Stimulated activated CD4-positive, alpha-beta T cell treated with anti-CD3 and anti-CD28 coated beads, Interleukin-1b, Interleukin-23, amount 100 ng/mL, for 1 hour (primary cell): ENCODE measurements at places on chromosomes 7 and 10.

GRCh38 chr10:124200011-124200410, 106.6 kb upstream of the CHST15 start:
- no peak for DNase-seq

GRCh38 chr7:155972651-155973390, 160.6 kb upstream of the SHH start:
- no peak for DNase-seq

DNA sequence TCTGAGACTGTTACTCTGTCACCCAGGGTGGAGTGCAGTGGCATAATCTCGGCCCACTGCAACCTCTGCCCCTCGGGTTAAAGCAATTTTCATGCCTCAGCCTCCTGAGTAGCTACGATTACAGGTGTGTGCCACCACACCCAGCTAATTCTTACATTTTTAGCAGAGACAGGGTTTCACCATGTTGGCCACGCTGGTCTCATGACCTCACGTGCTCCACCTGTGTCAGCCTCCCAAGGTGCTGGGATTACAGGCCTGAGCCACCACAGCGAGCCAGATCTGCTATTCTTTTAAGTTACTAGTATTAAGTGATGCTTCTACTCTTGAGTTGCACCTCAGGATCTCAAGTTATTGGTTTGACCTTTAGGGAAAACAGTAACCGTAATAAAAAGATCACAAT, 23.0 kb upstream of the KMT2E start:
- no peak for DNase-seq

- no peak for DNase-seq
Measured at GRCh38 chr7:150829426-150829825, 22.9 kb upstream of the AOC1 start.

DNA sequence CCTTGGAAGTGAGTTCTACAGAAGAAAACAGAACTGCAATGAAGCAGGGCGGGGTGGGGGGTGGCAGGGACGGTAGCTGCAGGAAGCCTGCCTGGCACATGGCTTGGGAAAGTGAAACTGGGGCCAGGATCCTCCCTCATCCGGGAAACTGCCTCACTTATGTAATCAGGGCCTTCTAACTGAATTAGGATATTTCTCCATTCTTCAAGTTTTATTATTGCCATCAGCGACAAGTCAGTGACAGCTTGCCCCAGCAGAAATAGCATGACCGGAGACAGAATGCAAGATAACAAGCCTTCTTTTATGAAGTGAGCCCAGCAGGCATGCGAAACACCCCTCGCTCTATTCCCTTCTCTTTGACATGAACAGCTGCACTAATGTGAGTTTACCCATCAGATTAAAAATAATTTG, 77.5 kb upstream of the CACUL1 start:
- DNase-seq: no peak

DNA sequence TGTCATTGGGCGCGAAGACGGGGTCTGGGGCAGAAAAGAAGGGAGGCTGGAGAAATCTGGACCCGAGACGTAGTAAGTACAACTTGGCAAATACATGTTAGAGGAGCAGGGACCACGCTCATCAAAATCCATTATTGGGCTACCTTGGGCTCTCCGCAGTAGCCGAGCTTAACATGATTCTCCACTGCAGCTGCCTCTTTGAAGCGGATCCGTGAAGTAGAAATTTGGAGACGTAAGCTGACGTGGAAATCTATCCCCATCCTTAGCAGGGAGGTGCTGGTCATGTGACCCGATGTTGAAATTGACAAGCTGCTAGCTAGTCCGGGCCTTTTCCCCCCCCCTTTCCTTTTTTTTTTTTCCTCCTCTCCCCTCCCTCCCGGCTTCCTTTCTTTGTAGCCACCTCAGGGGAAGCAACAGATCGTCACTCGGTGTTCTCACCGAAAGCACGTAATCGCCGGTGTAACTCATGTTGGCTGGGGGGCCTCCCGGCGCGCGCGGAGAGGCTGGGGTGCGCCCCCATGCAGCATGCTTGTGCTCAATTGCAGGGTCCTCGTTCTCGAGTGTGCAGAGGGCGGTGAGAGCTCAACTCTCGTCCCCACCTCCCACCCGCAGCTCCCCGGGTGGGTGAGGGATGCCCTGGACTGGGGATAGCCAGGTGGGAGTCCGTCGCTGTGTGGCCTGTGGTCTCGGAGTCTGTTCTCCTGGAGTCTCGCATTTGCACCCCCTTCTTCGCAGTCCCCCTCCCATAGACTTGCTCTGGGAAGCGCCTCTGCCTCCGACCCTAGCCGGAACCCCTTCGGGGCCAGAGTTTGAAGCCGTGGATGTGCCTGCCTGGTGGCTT, at the start of gene HOXA11:
HOXA11 (minus strand) TSS at position 220 of the 841 bp plus-strand sequence; CDS start at position 132, 88 bp downstream.
- DNase-seq: no peak

DNA sequence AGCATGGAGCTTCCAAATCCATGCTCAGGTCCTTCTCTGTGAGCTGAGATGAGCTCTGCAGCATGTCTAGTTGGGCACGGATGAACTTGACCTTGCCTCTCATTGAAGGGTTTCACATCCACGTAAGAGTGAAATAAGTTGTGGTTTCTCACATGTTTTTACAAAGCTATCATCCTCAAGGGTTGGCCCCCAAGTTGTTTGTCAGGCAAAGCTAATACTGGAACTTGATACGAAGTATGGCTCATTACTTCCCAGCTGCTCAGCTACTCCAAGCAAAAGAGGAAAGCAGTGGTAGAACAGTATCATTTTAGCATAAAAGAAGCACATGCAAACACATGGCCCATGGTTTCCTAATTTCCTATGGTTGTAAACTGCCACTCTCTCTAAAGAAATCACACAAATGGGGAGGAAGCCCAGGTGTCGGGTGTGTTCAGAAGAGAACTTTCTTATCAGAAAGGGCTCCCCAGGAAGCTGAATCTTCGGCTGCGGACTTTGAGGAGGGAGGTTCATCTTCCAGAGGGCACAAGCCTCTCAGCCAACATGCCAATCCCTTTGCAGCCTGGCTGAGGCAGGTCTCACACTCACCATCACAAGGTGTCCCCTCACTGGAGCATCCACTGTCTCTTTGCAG, 45.3 kb downstream of the PDLIM1 start:
- no peak for DNase-seq

DNA sequence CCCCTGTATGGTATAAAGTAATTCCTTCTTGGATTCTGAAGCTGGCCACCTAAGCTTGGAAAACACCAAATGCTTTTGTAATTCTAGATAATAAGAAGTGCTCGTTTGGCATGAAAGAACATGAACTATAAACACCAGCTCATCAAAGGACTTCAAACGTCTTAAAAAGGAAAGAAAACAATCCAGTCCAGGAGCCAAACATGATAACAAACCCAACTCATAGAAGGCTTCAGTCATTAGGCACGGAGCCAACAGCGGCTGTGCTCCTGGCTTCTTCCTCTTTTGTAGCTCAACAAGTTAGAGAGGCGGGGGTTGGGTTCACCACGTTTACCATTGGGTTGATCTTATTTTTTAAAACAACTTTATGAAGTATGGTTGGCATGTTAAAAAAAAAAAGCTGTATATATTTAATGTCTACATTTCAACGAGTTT, 56.4 kb upstream of the ECHDC3 start:
- no peak for DNase-seq

DNA sequence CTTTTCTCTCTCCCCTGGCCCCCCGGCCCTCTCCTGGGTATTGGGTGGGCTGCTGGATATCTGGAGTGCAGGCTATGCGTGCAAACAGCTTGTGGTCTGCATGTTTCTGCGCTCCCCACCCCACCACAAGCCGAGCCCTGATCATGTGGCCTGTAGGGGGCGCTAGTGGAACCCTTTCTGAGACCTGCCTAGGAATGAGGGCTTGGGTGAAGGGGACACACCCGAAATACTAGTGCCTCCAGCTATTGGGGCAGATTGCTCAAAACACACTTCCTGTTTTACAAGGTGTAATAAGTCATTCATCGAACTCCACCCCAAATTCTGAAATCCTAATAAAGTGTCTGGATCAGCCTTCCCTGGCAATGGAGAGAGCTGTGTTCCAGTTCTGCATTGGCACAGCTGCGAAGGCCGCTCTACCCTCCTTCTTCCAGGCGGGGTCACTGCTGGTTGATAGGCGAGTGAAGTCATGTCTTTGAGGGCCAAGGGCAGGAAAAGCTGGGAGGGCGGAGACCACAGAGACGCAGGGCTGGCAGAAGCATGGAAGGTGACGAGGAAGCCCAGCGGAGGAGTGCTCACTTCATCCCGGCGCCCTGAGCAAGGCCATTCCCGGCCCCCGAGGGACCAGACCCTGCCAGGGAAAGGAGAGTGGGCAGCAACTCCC, 19.8 kb upstream of the PRRT4 start:
- no peak for DNase-seq

DNA sequence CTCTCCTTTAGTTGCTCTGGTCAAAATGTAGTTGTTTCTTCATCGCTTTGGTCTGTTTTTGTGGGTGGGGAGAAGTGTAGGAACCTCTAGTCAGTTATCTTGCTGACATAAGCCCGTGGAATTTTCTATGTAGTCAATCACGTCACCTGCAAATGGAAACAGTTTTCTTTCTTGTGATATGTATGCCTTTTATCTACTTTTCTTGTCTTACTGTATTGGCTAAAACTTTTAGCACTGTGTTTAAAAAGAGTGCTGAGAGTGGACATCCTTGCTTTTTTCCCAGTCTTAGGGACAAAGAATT, 42.3 kb downstream of the AKR1E2 start:
- DNase-seq: no peak

DNA sequence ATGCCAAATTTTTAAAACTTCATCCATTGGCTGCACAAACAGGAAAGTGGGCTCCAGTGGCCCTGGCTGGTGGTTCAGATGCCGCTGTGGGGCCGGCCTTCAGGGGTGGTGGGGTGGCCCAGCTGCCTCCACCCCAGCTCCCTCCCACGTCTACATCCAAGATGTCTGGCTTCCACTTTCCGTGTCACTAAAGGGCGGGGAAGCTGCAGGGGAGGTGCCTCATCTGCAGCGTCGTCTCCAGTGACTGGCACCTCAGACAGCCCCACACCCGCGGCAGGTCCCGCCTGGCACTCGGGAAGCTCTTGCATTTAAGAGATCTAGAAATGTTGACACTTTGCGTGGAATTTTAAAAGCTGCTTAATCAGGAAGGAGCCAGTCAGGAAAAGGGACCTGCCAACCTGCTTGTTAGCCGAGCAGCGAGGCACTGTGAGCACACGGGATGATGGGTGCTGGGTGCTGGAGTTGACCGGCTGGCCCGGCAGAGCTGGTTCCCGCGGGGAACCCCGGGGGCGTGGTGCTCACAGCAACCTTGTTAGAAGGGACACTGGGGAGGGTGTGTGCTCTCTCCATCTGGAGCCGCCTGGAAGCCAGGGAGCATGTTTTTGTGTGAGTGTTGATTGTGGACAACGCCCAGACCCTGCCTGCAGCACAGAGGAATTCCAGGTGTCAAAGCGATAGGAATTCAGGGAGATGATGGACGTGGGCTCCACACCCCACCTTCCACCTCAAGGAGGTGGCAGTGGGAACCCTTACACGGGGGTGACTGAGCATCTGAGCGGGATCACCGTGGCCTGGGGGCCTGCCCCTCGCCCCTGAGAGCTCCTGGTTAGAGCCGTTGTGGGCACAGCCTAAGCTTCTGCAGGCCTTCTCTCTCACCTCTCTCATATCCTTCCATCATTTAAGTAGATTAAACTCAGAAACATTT, 320.5 kb downstream of the PTPRN2 start:
- DNase-seq: no peak

- no peak for DNase-seq
Measured at GRCh38 chr10:5595095-5595494, 70.3 kb downstream of the CALML3 start.

DNA sequence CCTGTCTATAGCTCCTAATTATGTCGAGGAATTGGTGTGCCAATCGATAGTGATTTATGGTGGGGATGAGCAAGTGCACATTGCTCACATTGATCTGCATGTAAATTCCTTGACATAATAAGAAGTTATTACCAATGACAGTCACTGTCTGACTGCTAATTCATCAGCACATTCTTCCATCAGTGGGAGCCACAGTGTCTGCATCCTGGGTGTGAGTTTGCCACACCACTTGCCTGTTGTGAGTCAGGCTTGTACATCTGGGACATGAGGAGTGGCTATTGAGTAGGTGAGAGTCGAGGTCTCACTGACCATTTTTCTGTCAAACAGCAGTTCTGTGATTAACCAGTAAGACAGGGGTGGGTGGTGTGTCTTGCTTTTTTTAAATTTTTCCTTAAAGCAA, 263.4 kb downstream of the LRMDA start:
- DNase-seq: no peak

- DNase-seq: no peak
Measured at GRCh38 chr7:44046321-44047061, 2.0 kb downstream of the DBNL start.

- no peak for DNase-seq
Measured at GRCh38 chr10:79316671-79317431, 30.4 kb upstream of the PPIF start.

DNA sequence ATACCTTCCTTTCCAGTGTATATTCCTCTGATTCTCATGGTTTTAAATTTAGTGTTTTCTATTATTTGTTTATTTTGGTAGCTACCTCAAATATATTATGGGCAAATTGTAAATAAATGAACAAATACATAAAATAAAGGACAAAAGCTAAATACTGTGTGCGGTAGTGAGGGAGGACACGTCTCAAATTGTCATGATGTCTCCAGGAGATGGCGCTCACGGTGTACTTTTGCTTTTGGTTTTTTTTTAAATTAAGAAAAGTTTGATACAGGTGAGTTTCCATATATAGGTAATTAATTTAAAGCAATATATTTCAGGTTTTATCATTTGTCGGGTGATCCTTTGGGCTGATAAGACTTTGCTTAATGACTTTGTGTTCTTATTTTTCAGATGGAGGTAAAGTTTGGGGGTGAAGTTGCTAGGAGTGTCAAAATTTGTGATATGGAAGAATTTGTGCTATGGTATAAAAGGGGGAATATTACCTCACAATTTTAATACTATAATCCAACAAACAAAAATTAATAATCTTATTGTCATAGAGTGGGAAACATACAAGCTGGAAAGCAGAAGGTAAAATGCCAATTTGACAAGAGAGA, 68.4 kb upstream of the TMEM229A start:
- DNase-seq: no peak

DNA sequence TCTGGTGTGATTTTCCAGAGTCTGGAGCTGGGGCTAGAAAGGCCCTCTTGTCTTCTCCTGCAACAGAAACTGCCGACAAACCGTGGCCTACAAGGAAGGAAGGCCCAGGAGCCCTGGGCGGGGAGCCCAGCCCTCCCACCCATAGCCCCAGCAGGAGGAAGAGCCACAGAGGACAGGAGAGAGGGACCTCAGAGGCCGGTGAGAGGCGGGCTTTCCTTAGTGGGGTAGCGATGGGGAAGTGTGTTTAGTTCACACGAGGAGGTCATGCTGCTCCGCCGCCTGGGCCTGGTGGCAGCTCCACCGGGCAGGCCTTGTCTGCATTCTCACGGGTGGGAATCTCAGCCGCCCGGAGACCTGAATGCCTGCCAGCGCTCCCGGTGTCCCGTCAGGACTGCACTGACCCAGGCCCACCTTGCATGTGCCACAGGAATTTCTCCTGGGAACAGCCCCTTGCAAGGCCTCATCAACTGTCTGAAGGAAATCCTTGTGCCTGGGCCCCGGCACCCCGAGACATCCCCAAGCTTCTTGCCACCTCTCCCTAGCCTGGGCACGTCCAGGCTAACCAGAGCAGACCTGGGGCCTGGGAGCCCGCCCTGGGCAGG, 50.9 kb downstream of the ZNF467 start:
- DNase-seq: no peak
